ENCODE measurements at places on chromosomes 4 and X. TPM values are rescaled to one million over a fixed set of nuclear protein-coding genes. Genes with fewer than 3 reads are reported as not detected.

GRCh38 chr4:157226035-157226434 lies 5.5 kb downstream of the GRIA2 start:
- no peak overlapping the region for H3K27ac ChIP-seq
- peaks cover 7% of the 10 kb centered on the region for H3K27me3 ChIP-seq
- no peak for DNase-seq

The GASK1B gene
- 3.8 TPM for total RNA-seq

The FGD1 gene
- total RNA-seq: 0.56 TPM

DNA sequence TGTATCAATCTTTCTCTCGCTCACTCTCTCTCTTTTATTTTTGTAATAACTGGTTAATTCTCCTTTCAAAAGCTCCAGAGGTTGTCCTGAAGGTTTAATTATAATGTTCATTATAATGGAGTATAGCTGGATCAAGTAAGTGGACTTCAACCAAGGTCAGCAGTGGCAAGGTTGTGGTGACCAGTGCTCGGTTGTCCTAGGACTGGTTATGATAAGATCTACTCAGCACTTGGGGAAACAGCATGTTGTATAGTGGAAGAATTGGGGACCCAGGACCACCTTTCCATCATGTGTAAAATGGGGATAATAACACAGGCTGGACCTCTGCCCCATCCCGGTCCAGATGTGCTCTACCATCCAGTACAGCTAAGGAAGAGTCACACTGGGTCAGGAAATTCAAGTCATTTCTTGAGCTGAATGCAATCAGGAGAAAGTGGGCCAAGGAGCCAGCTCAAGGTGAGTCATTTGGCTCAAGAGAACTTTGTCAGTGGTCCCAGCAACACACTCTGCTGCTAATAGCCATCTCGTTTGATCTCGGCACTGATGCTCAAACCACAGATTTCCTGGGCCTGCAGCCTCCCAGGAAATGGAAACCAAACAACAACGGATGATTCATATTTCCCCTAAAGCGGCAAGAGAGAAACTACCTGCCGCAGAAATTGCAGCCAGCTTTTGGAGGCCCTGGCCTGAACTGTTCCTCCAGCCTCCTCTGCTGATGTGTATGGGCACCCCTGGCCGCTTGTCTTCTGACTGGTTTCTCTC lies 123.6 kb upstream of the RBPJ start:
- no peak overlapping the region for H3K27ac ChIP-seq
- no peaks in the 10 kb centered on the region for H3K27me3 ChIP-seq
- H3K36me3 ChIP-seq: no peaks in the 10 kb centered on the region
- no peaks in the 10 kb centered on the region for H3K4me1 ChIP-seq
- H3K4me3 ChIP-seq: no peak overlapping the region

DNA sequence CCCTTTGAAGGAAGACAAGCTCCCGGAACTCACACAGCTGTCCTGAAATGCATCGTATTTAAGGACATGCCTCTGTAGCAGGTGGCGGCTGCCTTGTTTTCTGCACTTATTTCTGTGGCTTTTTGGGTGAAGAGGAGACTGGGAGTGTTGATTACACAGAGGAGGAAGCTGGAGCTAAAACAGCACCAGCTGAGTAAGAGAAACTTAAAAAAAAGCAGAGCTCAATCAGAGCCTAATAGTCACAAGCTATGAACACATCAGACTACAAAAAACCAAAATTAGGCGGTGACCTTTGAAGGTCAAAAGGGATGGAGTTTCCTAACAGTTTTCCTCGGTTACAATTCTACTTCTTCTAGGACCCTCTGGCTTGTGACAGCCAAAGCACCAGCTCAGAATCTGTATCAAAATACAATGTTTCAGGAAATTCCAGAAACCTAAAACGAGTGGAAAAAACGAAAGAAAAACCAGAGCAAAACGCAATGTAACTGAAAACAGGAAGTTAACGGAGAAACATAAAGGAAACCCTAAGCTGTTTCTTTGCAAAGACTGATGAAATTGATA lies 13.5 kb downstream of the PRKX start:
- H3K4me1 ChIP-seq: no peaks in the 10 kb centered on the region
- peak overlapping the region; percentile 26 for H3K27ac ChIP-seq
- H3K36me3 ChIP-seq: no peaks in the 10 kb centered on the region

GRCh38 chr4:10057023-10057395 lies 35.7 kb upstream of the SLC2A9 start:
- H3K27me3 ChIP-seq: no peaks in the 10 kb centered on the region
- no peak for DNase-seq
- no peak overlapping the region for H3K4me3 ChIP-seq
- no peak overlapping the region for H3K27ac ChIP-seq
- no peaks in the 10 kb centered on the region for H3K4me1 ChIP-seq

DNA sequence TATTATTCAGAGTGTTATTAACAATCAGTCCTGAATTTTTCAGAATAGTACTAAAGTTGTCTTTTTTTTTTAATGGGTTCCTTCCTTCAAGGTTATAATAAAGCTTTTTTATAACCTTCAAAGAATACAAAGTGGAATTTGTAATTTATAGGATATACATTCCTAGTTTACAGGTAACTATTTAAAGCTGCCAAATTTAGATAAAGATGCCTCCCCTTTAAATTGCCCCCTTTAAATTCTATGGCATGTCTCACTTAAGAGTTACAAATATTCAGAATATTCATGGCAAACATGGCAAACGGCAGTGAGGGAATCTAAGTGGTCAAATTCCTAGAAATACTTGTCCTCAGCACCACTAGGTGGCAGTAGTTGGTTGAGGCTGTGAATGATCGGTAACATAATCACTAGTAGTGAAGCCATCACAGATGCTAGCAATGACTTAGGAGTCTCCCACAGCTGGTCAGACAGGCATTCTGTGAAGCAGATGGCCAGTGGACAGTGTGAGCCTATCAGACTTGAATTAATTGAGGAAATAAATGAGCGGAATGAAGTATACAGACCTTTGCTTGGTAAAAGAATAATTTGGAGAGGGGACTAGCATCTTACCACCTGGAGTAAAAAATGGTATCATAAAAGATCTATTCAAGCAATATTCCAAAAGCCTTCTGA lies 86.4 kb downstream of the CBR4 start:
- no peaks in the 10 kb centered on the region for H3K36me3 ChIP-seq
- H3K4me3 ChIP-seq: no peak overlapping the region
- no peak for DNase-seq

The TIGD4 gene
- 0.37 TPM for total RNA-seq

- H3K4me3 ChIP-seq: no peak overlapping the region
- no peak overlapping the region for H3K27ac ChIP-seq
- H3K27me3 ChIP-seq: no peaks in the 10 kb centered on the region
- no peak for DNase-seq
Measured at GRCh38 chr4:183304067-183304466, 16.0 kb downstream of the CLDN22 start.

- H3K36me3 ChIP-seq: no peaks in the 10 kb centered on the region
- DNase-seq: no peak
- H3K4me3 ChIP-seq: no peak overlapping the region
- no peak overlapping the region for H3K27ac ChIP-seq
- H3K4me1 ChIP-seq: no peaks in the 10 kb centered on the region
Measured at GRCh38 chr4:44118971-44119680, 329.5 kb downstream of the KCTD8 start.

The NDST3 gene
- total RNA-seq: 0.25 TPM

The TBC1D8B gene
- total RNA-seq: 9.2 TPM

DNA sequence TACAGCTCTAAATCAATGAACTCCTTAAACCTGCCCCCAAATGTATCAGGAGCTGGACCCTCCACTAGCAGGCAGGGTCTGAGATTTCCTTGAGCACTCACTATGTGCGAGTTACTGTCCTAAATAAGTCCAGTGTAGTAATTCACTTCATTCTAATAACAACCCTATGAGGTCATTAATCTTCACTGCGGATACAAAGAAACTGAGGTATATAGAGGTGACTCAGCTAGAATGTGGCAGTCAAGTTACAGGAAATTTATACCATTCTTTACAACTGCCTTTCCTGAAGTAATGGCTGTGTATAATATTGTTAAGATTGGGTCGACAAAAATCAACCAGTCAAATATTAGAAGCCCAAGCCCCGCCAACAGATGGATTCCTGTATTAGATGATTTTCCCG lies 473.9 kb upstream of the FTHL17 start:
- H3K27ac ChIP-seq: no peak overlapping the region
- no peaks in the 10 kb centered on the region for H3K36me3 ChIP-seq
- no peak overlapping the region for H3K4me3 ChIP-seq
- DNase-seq: no peak
- H3K4me1 ChIP-seq: no peaks in the 10 kb centered on the region

DNA sequence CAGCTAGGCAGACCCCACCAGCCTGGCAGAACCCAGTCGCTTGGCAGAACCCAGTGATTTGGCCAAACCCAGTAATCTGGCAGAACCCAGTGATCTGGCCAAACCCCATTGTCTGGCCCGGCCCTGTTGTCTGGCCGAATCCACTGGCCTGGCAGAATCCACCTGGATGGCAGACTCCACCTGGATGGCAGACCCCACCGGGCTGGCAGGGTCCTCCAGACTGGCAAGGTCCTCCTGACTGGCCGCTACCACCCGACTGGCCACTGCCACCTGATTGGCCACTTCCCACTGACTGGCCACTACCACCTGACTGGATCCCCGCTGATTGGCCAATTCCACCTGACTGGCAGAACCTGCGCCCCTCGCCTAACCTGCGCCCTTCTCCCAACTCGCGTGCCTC lies 3.2 kb downstream of the MAGED1 start:
- no peaks in the 10 kb centered on the region for H3K36me3 ChIP-seq
- no peak overlapping the region for H3K4me3 ChIP-seq
- no peaks in the 10 kb centered on the region for H3K27me3 ChIP-seq
- no peak for DNase-seq
- no peak overlapping the region for H3K27ac ChIP-seq

- no peak for DNase-seq
- no peaks in the 10 kb centered on the region for H3K4me1 ChIP-seq
- no peak overlapping the region for H3K27ac ChIP-seq
- H3K27me3 ChIP-seq: no peaks in the 10 kb centered on the region
- H3K36me3 ChIP-seq: no peaks in the 10 kb centered on the region
- no peak overlapping the region for H3K4me3 ChIP-seq
Measured at GRCh38 chrX:144790148-144790547, 457.2 kb upstream of the SPANXN1 start.

DNA sequence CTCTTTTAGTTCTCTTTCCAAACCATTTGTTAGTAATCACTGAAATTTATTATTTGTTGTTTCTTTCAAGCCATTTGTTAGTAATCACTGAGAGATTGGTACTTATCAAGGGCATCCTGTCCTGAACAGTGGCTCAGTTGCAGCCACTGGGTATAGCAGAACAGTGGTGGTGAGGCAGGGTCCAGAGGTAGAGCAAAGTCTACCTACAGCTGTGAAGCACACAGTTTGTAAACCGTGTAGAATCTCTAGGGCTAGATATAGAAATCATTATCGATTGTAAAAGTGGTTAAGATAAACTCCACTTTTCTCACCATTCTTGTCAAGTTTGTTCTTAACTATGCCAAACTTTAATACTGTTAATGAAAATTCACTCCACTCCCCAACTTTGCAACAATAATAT lies 4.1 kb downstream of the JADE3 start:
- peaks cover 4% of the 10 kb centered on the region for H3K4me1 ChIP-seq
- H3K27me3 ChIP-seq: no peaks in the 10 kb centered on the region
- no peak overlapping the region for H3K27ac ChIP-seq
- no peaks in the 10 kb centered on the region for H3K36me3 ChIP-seq
- no peak for DNase-seq

The ZAR1 gene
- total RNA-seq: not detected

- H3K27ac ChIP-seq: no peak overlapping the region
- H3K4me1 ChIP-seq: no peaks in the 10 kb centered on the region
- H3K4me3 ChIP-seq: no peak overlapping the region
- no peaks in the 10 kb centered on the region for H3K36me3 ChIP-seq
- no peak for DNase-seq
Measured at GRCh38 chr4:108483079-108483478, 137.3 kb upstream of the RPL34 start.

The SMIM10 gene
- total RNA-seq: 0.37 TPM

GRCh38 chr4:113919611-113920010 lies 59.8 kb downstream of the ARSJ start:
- no peak overlapping the region for H3K27ac ChIP-seq
- no peaks in the 10 kb centered on the region for H3K36me3 ChIP-seq
- H3K4me1 ChIP-seq: no peaks in the 10 kb centered on the region

DNA sequence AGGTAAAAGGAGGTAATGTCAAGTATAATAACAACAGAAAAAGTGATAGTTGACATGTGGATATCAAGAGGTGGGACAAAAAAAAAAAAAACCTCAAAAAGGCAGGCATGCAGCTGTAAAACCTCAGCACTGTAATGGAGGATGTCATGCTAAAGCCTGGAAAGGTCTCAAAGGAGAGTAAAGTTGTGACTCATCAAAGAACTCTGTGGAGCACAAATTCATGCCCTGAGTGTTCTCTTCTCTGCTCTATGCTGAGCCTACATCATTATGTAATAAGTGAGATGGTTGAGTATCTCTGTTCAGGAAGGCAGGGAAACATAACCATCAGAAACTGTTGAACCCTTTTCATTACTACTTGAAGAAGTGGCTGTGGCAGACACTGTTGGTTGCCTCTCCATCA lies 597.8 kb downstream of the BCOR start:
- no peaks in the 10 kb centered on the region for H3K4me1 ChIP-seq
- H3K27me3 ChIP-seq: no peaks in the 10 kb centered on the region
- DNase-seq: no peak
- H3K36me3 ChIP-seq: no peaks in the 10 kb centered on the region

- H3K27ac ChIP-seq: peak overlapping the region; percentile 24
- H3K36me3 ChIP-seq: no peaks in the 10 kb centered on the region
- DNase-seq: peak; percentile 43
- no peaks in the 10 kb centered on the region for H3K27me3 ChIP-seq
- no peak overlapping the region for H3K4me3 ChIP-seq
Measured at GRCh38 chr4:164770010-164770724, 16.2 kb downstream of the SMIM31 start.

The RAB33A gene
- 0.55 TPM for total RNA-seq

DNA sequence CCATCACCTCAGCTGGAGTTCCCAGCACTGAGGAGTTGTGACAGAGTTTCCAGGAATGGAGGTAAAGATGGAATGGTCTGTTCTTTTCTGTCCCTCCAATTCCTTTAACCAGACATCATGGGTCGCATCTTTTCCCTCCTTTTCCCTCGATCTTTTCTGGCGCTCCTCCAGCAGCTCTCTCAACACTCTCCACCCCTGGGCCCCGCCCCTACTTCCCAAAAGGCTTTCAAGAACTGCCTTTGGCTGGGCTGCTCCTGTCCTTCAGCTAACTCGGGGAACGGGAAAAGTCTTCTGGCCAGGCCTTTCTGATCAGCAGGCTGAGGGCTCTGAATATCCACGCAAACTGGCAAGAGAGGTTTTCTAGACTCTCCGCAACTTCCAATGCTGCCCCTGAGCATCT lies 34.0 kb downstream of the UTP14A start:
- DNase-seq: no peak
- no peak overlapping the region for H3K27ac ChIP-seq
- H3K36me3 ChIP-seq: no peaks in the 10 kb centered on the region
- H3K27me3 ChIP-seq: no peaks in the 10 kb centered on the region
- no peak overlapping the region for H3K4me3 ChIP-seq
- H3K4me1 ChIP-seq: no peaks in the 10 kb centered on the region

DNA sequence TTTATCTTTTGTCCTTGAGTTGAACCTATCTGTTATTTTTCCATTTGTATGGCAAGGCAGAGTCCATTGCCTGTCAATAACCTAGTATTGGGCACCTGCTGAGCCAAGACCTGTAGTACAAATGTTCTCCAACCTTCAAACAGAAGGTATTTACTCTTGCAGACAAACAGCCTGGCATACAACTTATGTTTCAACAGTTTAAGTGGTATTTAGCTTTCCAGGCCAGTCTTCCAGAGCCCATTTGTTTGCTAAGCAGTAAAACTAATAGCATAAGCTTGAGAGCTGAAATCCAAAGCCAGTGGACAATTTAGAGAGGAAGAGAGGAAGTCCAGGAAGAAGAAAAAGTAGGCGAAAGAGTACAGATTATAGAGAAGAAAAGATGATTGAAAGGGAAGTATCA lies 979.3 kb downstream of the GLUD2 start:
- no peaks in the 10 kb centered on the region for H3K4me1 ChIP-seq
- H3K27ac ChIP-seq: no peak overlapping the region
- H3K36me3 ChIP-seq: no peaks in the 10 kb centered on the region
- DNase-seq: no peak

All from right lobe of liver (tissue), 6 donors.